Stimulated activated CD8-positive, alpha-beta memory T cell treated with anti-CD3 and anti-CD28 coated beads, Interleukin-4, amount 100 ng/mL, for 48 hours (primary cell): ENCODE measurements at places on chromosomes 16 and 17.

- no peak for DNase-seq
Observed at GRCh38 chr17:41417576-41418015, 6.8 kb downstream of the KRT37 start.

- DNase-seq, result no peak
Observed at GRCh38 chr17:57518587-57519581, 226.2 kb downstream of the CCDC182 start.

DNA sequence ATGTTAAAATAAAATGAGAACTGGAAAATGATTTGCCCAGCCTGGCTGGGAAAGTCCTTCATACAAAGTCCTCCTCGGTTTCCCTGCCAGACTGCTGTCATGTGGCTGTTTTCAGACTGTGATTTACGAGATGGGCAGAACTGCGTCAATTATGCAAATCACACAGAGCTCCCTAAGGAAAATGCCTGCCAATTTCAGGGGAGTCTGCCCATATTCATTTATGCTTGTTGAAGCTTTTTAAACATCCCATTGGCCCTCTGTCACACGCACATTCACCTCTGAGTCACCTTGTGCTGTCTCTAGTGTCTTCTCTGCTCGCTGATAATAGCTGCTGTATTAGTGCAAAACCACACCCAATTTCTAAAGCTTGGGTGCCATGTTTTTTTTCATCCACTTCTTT, 81.7 kb upstream of the FAM20A start:
- DNase-seq, result no peak

- no peak for DNase-seq
Observed at GRCh38 chr16:69301861-69302260, 9.3 kb upstream of the VPS4A start.

- no peak for DNase-seq
Observed at GRCh38 chr16:69823831-69824563, 61.9 kb downstream of the WWP2 start.

DNA sequence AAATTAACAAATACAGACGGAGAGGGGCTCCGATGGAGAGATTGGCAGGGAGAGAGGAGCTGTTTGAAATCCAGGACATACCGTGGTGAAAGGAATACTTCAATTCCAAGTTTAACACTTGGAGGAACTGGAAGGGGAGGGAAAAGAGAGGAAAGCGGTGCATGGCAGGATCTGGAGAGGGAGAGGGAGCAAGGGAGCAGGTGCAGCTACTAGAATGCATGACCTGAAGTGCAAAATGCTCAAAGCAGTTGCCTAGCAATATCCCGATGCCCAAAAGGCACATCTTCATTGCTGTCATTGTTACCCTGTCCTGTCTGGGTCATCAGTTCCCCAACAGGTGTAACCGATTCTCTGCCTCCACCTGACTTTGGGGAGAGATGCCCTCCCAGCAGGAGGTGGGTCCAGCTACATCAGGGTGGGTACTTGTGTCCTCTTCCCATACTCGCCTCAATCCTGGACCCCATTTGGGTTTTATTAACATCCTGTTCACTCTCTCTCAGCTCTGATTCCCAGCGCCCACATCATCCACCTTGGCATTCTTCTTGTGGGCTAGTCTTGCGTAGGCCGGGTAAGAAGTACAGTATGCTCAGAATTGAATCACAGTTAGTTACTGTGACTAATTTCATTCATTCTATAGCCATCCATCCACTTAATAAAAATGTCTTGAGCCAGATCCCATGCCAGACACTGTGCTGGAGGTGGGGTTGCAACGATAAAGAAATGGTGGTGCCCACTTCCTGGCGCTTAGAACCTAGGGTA, 37.4 kb upstream of the EMP2 start:
- DNase-seq, result no peak

DNA sequence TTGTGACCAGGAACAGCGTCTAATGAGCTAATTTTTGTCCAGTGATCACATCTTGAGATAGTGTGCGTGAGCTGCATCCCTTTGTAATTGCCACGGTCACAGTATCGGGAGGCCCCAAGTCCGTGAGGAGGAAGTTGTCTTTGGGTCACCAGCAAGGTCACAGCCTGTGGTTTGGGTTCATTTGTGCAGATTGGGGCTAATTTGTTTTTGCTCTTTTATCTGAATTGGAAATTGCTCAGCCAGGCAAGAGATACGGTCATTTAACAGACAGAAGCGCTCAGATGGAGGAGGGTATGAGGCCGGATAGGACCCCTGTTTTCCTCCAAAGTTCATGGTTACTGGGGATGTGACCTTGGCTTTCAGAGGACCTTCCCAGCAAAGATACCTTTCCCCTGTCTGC, 174.1 kb downstream of the SNX29 start:
- DNase-seq, result no peak

- peak; percentile 71 for DNase-seq
Observed at GRCh38 chr17:75238684-75239191, 22.7 kb downstream of the GGA3 start.

DNA sequence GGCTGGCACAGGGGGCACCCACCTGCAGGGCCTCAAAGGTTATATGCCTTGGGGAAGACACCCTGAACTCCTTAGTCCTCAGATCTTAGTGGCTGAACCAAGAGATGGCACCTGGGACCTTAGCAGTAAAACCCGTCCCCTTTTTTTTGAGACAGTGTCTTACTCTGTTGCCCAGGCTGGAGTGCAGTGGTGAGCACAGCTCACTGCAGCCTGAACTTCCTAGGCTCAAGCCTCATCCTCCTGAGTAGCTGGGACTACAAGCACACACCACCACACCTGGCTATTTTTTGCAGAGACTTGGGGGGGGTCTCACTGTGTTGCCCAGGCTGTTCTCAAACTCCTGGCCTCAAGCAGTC, 237.2 kb downstream of the MRTFB start:
- no peak for DNase-seq

- no peak for DNase-seq
Observed at GRCh38 chr16:63690961-63691360, 1430.9 kb downstream of the CDH11 start.

GRCh38 chr16:89657442-89658220, at the start of the genes CHMP1A and SPATA33:
Gene CHMP1A, minus strand, starts transcription at chr16:89657708. Its CDS starts 120 bp downstream, at chr16:89657588.
Gene SPATA33, plus strand, starts transcription at chr16:89657836. Its CDS starts 76 bp downstream, at chr16:89657912.
- peak; percentile 94 for DNase-seq

DNA sequence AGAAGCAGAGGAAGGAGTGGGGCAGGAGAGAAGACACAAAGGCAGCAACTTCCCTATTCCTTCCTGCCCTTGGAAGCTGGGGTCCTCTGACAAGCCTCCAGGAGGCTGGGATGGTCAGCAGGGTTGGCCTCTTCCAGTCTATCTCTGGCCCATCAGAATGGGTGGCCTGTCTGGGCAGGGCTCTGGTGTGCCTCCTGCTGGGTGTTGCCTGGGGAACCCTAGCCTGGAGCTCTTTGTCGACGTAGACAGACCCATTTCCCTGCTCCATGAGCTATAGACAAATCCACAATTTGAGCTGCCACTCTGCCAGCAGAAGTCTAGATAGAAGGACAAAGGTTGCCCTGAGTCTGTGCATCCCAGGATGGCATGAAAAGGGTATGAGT, 11.4 kb downstream of the IGFBP4 start:
- no peak for DNase-seq

DNA sequence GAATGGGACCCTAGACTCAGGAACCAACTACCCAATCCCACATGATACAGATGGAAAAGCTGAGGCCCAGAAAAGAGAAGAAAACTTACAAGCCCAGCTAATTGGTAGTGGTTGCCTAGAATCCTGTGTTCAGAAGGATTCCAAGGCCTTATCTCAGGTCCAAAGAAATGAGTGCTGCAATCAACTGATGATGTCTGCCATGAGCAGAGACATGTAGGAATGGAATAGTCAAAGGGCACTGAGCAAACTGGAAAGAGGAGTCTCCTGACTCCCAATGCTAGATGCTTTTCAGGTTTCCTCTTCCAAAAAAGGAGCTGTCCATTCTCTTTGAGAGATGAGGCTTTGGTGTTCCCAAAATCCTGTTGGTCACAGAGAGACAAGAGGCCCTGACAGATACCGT, 210.6 kb downstream of the ZNF423 start:
- DNase-seq, result no peak

- no peak for DNase-seq
Observed at GRCh38 chr17:71252436-71252835, 868.4 kb upstream of the SOX9 start.

GRCh38 chr17:83180996-83181481, 101.6 kb downstream of the METRNL start:
- peak; percentile 21 for DNase-seq

DNA sequence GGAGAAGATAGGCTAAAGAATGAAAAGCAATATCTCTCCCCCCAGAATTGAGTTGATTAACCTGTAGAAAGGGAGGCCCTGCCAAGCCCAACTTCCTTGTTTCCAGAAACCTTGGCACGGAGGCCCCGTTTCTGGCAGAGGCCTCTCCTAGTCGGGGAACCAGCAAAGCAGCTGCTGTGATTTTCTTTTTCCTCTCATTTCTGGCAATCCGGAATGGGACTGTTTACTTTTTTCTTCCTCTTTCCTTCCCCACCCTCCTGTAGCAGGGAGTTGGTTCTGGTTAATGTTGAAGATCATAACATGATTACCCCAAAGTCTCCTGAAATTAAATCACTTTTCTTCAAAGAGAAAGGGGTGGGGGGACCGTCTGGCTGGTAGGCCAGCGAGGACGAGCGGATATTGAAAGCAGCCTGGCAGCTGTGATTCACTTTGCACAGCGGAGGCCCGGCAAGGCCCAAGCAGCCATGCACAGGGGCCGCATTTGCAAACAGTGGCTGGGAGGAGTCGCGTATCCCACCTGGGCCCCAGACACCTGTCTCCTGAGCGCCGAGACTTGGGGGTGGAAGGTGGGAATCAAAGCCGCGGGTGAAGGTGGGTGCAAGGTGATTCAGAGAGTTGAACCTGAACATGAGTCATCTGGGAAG, 51.5 kb downstream of the NTN1 start:
- no peak for DNase-seq

DNA sequence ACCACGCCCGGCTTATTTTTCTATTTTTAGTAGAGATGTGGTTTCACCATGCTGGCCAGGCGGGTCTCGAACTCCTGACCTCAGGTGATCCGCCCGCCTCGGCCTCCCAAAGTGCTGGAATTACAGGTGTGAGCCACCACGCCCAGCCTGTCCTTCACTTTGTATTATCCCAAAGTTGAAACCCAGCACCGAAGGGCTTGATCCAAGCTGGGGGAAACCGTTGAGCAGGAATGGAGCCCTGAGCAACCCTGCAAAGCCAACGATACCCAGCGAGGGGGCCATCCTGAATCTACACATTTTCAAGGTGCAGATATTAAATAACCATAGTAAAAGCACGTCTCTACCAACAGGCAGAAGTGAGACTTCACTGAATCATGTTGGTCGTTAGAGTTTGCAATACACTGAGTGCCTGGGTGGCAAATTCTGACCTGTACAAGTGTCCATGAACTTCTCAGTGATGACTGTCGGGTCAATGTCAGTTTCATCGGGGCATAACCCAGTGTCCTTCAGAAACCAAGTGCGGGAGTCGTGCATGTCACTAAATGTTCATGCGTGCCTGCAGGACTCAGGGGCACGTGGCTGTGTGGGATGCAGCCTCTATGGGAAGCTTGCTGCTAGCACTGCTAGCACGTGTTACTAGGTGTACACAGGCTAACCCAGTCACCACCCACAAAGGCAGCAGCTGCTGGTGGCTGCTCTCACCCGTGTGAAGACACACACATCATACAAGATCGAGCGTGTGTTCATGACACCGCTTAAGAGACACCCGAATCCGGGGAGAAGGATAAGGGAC, 10.5 kb upstream of the RBFOX3 start:
- peak; percentile 3 for DNase-seq

GRCh38 chr16:57531253-57531575, 5.2 kb downstream of the CCDC102A start:
- DNase-seq, result no peak

DNA sequence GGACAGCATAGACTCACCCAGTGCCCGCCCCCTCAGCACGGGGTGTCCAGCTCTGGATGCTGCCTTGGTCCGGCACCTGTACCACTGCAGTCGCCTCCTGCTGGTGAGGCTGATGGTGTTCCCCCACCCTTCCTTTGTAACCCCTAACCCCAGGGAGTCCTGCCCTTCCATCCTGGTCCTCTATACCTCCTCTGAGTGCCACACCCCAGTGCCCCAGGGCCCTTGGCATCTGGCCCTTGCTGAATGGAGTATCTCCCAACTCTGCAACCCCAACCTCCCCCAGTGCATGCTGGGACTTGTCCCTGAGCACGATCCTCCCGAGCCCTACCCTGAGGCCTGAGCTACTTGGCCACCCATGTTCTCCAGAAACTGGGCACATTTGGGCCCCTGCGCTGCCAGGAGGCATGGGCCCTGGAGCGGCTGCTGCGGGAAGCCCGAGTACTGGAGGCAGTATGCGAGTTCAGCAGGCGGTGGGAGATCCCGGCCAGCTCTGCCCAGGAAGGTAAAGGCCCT, 15.8 kb downstream of the RIPOR1 start:
- DNase-seq, result no peak

DNA sequence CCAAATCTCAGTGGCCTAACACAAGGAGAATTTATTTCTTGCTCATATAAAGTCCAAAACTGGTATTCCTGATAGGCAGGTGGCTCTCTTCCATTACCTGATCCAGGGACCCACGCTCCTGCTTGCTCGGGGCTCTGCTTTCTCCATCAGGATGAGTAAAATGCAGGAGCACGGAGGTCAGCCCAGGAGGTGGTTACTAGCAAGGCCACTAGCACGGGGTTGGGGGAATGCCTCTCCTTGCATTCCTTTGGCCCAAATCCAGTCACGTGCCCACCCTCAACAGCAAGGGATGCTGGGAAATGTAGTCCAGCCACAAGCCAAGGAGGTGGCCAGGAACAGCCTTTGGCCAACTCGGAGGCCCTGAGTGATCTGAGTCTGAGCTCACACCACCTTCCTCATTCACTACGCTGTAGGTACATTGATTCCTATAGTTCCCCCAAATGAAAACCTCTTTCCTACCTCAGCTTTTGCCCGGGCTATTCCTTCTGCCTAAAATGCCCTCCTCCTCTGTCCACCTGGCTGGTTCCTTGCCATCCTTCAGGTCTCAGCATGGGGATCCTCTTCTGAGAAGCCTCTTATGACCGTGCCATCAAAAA, 38.3 kb upstream of the HAPSTR1 start:
- peak; percentile 56 for DNase-seq

GRCh38 chr16:8752706-8753105, 44.7 kb downstream of the TMEM186 start:
- DNase-seq, result no peak
